SJCRH30 (cell line): ENCODE measurements at places on chromosomes 3 and 15. TPM values are rescaled to one million over a fixed set of nuclear protein-coding genes. Genes with fewer than 3 reads are reported as not detected.

The P2RY12 gene
- not detected in 2 replicates for total RNA-seq

DNA sequence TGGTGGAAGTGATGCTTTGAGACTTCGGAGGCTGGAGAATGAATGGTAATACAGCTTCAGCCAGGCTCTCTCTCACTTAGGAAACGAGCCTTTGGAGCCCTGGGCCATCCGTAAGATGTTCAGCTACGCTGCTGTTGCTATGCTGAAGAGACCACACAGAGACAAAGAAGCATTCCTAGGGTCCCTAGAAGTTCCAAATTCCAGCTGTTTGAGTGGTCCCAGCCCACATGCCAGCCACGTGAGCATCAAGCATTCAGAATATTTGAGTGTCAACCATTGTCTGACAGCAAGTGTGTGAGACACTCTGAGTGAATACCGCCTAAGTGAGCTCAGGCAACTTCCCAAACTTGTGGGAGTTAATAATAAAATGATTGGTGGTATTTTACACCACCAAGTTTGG is 212.9 kb downstream of the CD47 start:
- DNase-seq, result no peak

DNA sequence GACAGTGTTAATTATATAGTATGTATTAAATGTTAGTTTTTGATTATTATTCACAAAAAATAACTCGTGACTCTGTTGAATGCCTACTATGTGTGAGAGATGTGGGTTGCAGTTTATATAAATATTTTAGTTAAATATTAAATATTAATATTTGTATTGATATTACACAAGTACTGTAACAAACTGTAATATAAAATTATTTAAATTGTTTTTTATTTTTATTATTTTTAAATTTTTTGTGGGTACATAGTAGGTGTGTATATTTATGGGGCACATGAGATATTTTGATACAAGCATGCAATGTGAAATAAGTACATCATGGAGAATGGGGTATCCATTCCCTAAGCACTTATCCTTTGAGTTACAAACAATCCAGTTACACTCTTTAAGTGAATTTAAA is 196.1 kb upstream of the ZNF717 start:
- DNase-seq, result no peak

GRCh38 chr15:95995375-95996168 is 334.9 kb upstream of the NR2F2 start:
- no peak for DNase-seq

The VEPH1 gene
- total RNA-seq, result not detected in 2 replicates

- DNase-seq, result no peak
These were observed 6.8 kb downstream of the CD96 start for GRCh38 chr3:111548756-111549155.

GRCh38 chr15:58495891-58496408 is 64.2 kb downstream of the LIPC start:
- no peak for DNase-seq

GRCh38 chr3:64133987-64134386 is 91.3 kb downstream of the PRICKLE2 start:
- no peak for DNase-seq
